ENCODE measurements at places on chromosomes 11 and 22.

- DNase-seq = no peak
Observed at GRCh38 chr11:11427542-11427941, 74.5 kb upstream of the CSNK2A3 start.

- no peak for DNase-seq
Observed at GRCh38 chr22:22853713-22854112, 33.9 kb upstream of the IGLL5 start.

DNA sequence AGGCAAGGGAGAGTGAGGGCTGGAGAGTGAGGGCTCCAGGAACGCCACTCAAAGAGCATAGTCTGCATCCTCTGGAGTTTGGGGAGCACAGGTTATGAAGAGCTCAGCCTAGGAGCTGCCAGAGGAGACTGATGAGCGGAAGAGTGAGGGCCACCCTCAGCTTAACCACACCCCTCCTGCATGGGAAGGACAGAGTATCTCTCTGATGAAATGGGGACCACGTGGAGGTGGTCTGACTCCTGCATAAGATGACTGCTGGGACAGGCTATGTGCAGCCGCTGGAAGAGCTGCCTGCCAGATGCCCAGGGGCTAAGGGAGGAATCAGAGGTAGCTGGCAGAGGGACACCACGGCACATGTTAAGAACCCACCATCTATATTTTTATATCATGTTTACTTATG lies 162.9 kb upstream of the POU2AF2 start:
- DNase-seq = no peak

DNA sequence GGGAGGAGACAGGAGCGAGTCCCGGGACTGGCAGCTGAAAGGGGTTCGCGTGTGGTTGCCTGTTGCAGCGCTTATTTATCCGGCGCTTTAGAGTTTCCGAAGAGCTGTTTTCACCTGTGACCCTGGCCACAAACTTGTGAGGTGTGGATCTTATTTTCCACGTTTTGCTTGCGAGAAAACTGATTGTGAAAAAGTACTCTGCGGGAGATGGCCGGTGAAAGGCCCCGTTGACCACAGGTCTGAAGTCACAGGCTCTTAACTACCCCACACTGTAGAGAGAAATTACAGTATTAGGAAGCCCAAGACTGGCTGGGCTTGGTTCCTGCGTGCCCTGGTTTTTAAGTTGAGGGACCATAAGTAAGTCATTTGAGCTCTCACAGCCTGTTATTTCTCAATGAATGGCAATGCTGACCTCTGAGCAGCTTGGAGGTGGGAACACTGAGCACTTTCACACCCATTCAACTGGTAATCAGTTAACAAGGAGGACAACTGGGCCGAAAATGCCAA lies 379 bp upstream of the RAB38 start:
- DNase-seq = no peak

DNA sequence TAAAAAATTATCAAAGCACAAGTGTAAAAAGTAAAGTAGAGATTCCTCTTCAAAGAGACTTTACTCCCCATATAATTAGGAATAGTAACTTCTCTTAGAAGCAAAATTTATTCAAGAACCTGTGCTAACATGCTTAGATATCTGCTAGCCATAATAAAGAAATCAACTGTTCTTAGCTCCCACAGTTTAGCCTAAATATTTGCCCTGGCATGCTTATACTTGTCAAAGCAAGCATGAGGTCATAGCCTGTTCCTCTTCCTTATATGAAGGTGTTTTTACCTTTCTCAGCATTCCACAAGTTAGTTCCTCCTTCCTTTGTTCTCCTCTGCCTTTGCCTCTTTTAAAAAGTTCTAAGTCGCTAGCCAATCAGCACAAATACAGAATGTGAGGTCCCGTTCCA lies 30.3 kb downstream of the RIC3 start:
- DNase-seq = no peak

DNA sequence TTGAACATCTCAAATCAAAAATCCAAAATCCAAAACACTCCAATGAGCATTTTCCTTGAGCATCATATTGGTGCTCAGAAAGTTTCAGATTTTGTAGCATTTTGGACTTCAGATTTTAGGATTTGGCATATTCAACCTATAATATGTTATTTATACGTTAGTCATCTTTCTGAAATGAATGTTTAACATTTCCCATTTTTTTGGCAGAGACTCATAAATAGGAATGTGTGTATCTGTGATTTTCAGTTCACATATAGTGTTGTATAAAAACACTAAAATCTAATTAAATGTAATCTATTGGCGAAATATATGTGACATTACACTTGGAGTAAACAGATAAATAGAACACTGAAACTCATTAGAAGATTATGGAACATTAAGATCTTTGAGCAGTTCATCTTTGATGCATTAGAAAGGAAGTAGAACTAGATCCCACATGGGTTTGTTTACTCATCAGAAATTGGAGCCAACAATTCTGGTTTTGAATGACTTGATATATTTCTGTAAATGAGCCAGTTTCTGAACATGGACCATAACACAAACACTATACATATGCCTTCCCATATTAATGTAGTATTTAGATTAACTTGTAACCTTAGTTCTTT lies 153.1 kb downstream of the UVRAG start:
- DNase-seq = no peak

DNA sequence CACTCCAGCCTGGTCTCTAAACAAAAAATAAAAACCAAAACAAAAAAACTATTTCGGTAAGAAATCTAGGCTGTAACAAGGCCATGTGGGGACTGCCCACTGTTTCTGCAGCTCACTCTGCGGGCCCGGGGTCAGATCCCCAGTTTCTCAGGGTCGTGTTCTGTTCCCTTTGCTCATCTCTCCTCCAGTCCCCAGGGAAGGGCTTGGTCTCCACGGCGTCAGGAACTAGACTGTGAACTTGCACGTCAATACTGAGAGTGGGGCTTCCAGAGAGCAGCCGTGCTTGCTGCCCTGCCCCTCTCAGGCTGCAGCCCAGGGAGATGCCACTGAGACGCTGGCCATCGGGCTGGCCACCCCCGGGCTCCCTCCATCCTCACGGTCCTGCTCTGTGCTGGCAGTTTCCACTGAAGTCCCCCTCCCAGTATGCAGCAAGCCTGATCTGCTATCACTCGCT lies 33.7 kb upstream of the MOB2 start:
- DNase-seq = no peak

- no peak for DNase-seq
Observed at GRCh38 chr11:66267379-66268243, 828 bp upstream of the RAB1B start.

DNA sequence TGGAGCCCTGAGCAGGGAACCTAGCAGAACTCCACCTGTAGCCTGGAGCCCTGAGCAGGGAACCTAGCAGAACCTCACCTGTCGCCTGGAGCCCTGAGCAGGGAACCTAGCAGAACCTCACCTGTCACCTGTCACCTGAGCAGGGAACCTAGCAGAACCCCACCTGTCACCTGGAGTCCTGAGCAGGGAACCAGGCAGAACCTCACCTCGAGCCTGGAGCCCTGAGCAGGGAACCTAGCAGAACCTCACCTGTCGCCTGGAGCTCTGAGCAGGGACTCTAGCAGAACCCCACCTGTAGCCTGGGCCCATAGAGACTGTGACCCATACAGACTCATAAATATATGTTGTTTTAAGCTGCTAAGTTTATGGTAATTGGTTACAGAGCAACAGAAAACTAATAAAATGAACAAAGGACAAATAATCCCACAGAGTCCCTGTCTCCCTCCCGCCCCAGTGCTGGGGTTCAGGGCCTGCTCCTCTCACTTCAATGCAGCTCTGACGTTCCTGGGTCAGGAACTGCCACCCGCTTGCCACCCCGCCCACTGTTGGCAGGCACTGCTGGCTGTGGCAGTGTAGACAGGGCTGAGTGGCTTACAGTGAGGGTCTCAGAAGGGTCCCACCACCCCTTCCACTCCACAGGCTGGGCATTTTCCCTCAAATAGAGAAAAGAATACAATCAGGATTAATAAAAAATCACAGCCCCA lies 259.1 kb downstream of the TBC1D22A start:
- DNase-seq = no peak

DNA sequence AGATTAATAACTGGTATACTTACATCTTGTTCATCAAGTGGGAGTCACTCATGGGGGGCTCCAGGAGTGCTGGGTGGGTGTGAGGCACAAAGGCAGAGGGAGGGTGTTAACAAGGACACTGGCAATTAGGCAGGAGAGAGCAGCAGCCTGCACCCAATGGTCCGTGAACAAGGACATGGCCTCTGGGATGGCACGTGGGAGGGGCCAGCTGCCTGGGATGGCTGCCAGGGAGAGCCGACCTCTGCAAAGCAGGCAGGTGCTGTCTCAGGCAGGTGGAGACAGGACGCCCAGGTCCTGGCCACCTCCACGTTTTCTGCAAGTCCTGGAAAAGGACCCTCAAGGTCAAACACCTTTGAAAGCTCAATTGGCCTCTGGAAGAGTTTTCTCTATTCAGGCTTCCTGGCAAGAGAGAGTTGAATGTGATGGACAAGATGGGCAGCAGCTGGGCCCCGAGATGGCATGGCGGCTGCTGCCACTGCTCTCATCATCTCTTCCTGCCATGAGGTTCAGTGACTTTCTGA lies 257.1 kb downstream of the BUD13 start:
- peak; percentile 38 for DNase-seq

GRCh38 chr11:79025622-79026021 lies 415.2 kb downstream of the TENM4 start:
- DNase-seq = no peak

GRCh38 chr11:15805726-15806125 lies 550.6 kb downstream of the SOX6 start:
- DNase-seq = no peak

- DNase-seq = no peak
Observed at GRCh38 chr11:4658629-4659445, 15.1 kb downstream of the OR51E1 start.

GRCh38 chr22:41948142-41948541 lies 1.2 kb upstream of the CENPM start:
- DNase-seq = no peak

DNA sequence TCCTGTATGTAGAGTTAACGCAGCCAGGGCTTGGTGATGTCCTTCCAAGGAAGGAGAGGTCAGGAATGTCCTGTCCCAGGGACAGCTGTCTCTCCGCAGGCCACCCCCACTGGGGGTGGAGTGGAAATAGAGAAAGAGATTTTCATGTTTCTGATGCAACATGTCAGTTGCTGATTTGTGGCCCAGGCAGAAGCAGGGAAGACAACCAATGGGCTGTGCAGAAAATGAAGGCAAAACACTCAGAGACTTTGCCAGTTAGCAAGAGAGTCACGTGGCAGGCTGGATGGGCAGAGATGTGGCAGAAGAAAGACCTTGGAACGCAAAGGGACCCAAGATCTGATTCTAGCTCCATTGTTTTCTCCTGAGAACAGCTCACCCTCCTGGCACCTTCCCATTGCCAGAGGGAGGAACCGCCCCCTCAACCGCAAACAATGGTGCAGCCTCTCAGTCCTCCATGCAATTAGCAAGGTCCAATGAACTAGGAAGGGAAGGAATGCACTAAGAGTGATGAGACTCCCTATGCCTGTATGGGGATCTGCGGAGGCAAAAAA lies 71.0 kb downstream of the SYN3 start:
- no peak for DNase-seq

GRCh38 chr11:74929431-74930363 lies 19.2 kb downstream of the XRRA1 start:
- peak; percentile 45 for DNase-seq

DNA sequence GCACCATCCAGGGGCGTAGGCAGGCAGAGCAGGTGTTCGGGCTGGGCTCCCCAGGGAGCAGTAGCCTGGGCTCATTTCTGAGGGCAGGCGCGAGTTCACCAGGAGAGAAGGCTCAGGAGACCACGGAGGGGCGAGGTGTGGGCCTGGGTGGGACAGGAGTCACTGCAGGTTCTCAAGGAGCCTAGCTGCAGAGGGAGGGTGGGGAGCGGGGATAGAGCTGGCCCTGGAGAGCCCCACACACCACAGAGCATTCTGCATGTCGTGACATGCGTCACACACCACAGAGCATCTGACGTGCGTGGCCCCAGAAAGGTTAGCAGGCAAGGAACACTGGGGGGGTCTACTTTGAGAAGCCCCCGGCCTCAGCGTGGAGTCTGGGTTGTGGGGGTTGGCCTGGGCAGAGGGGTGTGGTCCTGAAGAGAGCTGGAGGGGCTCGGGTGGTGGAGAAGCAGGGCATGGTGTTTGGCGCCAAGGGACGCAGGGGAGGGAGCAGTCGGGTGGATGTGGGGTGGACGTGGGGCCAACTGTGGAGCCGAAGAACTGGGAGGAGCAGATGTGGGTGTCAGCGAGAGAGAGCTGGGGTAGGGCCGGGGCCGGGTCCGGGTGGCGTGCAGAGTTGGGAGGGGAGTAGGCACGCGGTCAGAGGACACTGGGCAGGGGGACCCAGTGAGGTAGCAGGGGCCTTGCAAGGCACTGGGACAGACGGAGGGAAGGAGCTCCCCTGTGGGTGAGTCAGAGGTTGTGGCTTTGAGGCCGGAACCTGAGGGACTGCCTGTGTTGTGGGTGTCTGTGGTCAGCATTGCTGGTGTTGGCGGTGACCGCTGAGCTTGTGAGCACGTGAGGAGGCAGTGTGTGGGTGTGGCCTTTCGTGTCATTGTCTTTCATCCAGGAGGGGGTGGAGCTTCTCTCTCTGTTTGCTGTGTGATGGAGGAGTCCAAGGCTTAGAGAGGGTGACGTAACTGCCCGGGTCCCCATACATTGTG lies 25.5 kb downstream of the CTTN start:
- no peak for DNase-seq

DNA sequence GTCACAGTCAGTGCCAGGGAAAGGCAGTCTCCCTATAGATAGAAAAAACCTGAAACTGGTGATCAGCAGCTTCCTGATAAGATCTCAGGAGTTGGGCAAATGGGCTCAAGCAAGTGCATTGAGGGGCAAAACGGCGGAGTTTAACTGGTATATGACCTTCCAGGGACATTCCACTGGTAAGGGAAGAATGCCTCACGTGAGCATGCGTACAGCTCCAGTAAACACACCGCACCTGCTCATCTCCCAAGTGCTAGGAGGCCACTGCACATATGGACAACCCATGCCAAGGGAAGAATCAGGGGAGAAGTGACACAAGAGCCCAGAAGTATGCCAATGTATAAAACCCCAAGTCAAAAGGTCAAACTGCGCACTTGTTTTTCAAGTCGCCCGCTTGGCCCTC lies 11.6 kb downstream of the HEPHL1 start:
- no peak for DNase-seq

DNA sequence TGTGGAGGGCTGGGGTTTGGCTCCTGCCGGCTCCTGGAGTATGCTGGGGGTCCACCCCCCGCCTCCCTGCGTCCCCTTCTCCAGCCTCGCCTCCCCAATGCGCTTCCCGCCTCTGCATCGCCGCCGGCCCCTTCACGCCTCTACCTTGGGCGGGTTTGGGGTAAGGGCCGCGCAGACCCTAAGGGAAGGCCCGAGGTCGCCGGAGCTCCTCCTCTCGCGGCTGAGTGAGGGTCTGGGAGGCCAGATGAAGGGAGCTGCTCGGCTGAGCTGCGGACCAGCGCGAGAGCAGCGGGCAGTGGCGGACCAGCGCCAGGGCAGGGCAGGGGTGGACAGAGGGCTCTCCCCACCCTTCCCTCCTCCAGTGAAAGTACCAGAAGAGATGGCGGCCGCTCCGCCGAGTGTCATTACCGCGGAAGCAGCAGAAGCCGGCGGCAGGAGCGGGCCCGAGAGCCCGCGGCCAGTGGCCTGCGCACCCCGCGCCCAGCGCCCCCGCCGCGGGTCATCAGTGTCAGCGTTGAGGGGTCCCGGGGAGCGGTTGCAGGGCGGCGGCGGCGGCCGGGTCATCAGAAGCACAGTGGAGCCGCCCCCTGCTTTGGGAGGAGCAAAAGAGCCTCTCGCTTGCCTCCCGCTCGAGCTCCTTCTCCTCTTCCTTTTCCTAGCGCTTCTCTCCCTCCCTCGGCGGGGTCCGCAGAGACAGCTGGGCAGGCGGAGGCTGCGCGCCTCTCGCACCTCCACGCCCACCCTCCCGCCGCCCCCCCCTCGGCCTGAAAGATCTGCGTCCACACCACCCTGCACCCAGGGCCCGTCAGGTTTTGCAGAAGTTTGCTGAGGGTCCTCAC lies 255.6 kb upstream of the CADM1 start:
- no peak for DNase-seq
